CD14-positive monocyte (primary cell): ENCODE measurements at places on chromosomes 4 and X.

GRCh38 chr4:185201977-185202962, 1.5 kb downstream of the CFAP97 start:
- no peak for DNase-seq

GRCh38 chr4:155887847-155888570, 15.5 kb upstream of the TDO2 start:
- DNase-seq: no peak

DNA sequence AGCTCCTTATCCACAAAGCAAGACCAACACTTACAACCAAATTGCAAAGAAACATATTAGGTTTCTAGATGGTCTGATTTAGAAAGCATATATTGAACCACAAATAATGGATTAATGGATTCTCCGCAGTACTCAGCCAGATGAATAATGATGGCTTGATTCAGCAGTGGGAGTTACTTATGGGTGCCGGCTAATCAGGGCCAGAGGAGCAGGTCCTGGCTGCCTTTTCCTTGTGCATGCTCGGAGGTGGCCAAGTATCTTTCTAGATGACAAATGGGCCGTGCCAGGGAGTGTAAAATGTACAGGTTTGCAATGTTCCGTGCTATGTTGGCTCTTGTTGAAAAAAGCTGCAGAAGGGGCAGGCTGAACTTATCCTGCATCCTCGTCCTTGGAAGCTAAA, 70.2 kb downstream of the VCX3A start:
- DNase-seq: no peak

DNA sequence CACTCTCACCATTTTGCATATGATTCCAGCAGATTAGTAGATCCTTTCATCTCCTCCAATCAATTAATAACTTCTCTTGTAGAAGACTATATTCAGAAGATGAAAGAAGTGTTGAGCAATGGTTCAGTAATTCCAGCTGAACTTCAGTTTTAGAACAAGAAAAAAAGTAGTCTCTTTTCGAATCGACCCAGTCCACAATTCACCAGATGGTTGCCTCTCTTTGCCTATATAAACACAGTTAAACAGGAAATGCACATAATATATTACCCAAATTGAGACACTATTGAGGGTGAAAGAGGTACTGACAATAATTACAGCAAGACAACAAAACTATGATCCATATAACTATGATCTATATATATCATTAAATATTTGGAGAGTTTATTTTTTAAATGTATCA, 16.8 kb upstream of the FAM241A start:
- DNase-seq: no peak

DNA sequence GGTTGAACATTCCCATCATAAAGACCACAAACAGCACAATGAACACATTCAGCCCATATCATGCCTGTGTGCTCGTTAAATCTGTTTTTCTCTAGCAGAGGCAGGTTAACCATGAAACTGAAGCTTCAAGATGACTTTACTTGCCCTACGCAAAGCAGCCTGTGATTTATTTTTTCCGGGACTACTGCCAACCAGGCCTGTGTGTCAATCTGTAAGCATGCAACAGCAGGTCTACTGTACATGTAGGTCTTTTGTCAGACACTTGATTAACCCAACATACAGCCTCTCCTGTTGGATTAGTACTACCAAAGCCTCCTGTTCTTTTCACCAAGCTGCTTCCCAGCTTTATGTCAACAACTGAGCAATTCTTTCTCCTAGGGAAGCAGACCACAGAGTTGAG, 85.5 kb upstream of the ACSL1 start:
- DNase-seq: no peak

- no peak for DNase-seq
Observed at GRCh38 chr4:184801781-184802696, 23.7 kb downstream of the ACSL1 start.

DNA sequence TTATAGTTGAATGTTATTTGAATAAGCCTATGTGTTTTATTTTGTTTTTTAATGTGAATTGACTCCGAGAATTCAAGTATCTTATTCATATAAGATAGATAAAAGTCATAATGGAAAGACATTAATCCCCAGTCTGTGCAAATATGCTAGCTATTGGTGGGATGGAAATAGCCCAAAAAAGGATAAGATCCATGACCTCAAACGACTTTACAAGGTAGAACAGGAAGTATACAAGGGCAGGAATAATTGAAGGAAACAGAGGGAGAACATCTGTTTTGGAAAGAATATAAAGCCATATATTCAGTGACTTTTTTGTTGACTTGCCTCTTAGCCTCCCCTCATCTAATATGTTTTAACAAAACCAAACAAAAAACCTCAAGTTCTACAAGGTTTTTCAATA, 9.0 kb downstream of the ABCE1 start:
- DNase-seq: no peak

DNA sequence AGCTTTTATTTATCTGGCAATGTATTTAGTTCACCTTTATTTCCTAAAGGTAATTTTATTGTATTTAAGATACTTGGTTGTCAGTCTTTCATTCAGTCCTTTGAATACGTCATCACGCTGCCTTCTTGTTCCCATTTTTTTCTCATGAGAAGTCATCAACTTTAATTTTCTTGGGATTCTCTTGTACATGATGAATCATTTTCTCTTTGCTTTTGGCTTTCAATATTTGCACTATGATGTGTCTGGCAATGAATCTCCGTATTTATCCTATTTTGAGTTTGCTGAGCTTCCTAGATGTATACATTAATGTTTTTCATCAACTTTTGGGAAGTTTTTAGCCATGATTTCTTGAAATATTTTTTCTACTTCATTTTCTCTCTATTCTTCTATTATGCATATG, 28.4 kb downstream of the CLDN2 start:
- no peak for DNase-seq

DNA sequence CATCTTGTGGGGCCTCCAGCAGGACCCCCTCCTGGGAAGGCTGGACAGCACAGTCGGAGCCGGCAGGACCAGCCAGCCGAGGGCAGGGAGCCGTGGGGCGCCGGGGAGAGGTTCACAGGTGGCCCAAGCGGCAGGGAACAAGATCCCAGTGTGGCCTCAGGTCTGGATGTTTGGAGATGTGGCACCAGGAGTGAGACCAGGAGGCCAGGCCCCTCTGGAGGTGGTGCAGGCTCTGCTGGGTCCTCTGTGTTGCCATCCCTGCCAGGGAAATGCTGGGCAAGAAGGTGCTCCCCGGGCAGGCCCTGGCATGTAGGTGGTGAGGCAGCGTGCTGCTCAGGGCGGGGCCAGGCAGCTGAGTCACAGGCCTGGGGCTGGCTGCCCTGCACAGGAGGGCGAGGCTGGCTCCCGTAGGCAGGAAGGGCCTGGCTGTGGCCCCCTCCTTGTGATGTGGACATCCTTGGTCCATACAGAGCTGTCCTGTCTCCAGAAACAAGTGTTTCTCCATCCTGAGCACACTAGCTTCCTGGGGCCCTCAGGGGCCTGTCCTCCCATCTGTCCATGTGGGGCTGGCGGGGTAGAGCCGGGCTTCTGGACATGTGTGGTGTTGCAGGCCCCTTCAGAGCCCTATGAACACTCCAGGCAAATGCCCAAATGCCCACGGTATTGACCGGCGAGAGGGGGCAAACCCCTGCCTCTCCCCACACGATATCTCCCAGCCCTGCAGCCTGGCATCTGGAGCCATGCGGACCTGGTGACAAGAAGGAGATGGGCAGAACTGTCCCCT, 4.8 kb upstream of the HGFAC start:
- DNase-seq: peak; percentile 54
